ENCODE measurements at places on chromosomes 2 and 18.

DNA sequence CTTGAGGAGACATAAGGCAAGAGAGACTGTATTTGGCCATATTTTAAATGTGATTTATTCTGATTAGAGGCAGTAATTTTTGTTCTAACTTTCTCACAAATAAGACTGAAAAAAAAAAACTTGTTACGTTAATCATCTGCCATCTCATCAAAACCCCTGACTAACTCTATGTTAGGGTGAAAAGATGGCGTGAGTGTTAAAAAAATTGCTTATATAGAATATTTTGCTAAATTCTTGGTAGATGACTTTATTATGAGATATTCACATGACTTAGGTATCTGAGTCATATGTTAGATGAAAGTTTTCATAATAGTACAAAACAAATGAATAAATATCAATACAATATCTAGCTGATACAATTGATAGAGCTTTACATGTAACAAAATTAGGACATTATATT, 1508.7 kb upstream of the TMEFF2 start:
- DNase-seq = no peak

DNA sequence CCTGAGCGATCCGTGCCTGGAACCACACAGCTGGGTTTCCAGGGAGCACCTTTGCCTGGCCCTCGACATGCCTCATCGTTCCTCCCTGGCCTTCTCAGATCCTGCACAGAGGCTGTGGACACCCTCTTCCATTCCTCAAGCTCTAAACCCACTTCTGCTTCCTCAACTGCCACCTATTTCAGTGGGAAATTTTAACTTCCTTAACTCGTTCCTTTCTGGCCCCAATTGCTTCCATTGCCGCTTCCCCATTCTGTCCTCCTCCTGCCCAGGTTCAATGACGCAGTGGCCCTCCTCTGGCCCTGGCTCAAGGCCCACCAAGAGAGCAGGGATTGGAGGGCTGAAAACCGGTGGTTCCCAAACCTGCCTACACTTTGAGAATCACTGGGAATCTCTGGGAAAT, 4.8 kb upstream of the B3GNT7 start:
- DNase-seq = no peak

DNA sequence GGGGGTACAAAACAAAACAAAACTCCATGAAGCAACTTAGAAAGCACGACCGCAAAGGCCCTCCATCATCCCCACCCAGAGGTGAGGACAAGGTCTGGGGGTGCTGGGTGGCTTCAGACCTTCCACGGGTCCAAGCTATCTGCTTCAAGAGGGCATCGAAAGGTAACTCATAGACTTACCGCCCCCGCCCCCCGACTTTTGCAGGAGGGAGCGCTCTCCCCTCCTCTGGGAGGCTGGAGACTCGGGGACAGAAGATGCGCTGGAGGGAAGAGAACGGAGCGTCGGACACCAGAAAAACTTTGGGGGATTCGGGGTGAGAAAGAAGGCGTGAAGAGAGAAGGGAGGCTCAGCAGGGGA, 300 bp upstream of the STON1 start:
- no peak for DNase-seq

DNA sequence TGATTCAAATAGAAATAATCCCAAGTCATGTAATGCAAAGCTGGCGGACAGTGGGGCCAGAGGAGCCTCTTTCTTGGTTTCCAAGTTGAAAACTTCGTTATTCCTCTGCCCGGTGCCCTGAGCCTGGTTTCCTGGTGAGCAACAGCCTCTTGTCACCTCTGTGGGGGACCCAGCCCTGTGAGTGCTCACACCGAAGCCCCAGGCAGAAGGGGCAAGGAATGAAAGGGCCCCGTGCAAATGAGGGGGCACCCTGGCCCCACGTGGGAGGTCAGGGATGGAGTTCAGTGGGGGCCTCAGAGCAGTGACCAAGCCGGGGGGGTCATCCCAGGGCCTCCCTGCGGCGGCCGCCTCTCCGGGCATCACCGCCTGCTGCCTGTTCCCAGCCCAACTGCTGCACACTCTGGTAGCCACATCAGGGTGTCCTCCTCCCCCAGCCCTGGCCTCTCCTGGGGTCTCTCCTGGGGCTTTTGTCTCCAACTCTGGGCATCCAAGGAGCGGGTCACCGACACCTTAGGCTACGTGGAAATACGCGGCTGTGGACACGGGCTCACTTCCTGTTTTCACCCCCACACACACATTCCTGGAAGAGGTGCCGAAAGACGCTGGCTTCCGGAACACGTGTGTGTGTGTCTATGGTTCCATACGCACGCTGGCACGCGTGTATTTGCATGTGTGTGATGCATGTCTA, 64.5 kb downstream of the TWIST2 start:
- DNase-seq = no peak

GRCh38 chr2:29314816-29315571, 199.8 kb downstream of the CLIP4 start:
- no peak for DNase-seq

- no peak for DNase-seq
Measured at GRCh38 chr2:64414736-64415435, 39.1 kb upstream of the LGALSL start.

GRCh38 chr2:231764760-231765159, 16.3 kb downstream of the PDE6D start:
- DNase-seq = no peak

DNA sequence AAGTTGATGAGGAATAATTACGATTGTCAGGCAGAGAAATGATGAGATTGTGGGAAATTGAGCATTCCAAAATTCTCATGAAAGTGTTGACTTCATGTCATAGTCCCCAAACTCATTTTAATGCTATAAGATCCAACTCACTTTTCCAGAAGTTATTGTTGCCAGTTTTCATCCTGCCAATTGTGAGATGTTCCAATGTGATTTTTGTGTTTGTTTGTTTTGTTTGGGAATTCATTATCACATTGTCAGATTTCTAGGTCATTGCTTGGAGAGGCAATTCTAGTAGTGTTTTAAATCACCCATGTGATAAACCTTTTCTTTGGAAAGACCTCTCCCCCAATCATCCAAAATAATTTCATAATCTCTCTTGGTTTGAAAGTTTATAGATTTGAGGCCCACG, 86.0 kb upstream of the ACVR2A start:
- DNase-seq = no peak
